ENCODE measurements at places on chromosomes 5 and 9.

GRCh38 chr5:55386356-55386755 is 78.6 kb downstream of the MTREX start:
- DNase-seq, result no peak

DNA sequence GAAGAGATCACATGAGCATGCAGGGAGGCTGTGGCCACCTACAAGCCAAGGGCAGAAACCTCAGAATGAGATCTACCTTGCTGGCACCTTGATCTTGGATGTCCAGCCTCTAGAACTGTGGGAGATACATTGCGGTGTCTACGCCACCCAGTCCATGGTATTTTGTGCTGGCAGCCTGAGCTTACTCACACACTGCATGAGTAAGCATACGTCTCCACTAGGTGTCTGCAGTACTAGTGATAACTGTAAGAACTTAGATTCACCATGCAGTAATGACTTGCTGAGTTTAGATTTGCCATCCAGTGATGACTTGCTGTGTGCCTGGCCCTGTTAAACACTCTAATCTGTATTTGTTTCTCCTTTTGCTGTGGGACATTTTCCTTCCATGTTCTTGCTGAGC is 417.7 kb downstream of the GADD45G start:
- DNase-seq, result no peak

- DNase-seq, result no peak
These were observed 75.2 kb downstream of the LMNB1 start for GRCh38 chr5:126852091-126852571.

DNA sequence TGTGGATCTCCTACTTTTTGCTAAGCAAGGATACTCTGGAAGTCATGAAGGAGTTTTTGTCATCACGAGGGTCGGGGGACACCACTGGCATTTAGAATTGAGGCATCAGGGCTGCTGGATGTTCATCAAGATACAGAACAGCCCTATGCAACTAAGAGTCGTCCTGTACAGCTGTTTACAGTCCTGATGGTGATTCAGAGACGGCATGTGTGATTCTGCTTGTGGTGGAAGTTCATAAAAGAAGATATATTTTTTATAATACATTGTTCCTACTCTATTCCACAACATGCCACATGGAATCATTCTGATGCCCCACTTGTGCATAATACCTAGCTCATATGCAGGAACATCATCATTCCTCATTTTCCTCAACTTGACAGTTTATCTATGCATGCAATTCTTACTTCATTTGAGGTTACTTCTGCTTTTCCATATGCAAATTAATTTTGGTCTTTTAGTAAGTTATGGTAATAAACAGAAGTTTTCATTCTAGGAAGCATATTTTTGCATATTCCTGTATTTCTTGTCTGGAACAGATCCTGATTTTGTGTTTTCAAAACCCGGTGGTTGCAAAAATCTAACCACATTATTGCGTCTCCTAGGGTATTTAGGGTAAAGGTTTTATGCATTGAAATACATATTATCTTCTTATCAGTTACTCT is 155.2 kb downstream of the ARHGEF28 start:
- no peak for DNase-seq

DNA sequence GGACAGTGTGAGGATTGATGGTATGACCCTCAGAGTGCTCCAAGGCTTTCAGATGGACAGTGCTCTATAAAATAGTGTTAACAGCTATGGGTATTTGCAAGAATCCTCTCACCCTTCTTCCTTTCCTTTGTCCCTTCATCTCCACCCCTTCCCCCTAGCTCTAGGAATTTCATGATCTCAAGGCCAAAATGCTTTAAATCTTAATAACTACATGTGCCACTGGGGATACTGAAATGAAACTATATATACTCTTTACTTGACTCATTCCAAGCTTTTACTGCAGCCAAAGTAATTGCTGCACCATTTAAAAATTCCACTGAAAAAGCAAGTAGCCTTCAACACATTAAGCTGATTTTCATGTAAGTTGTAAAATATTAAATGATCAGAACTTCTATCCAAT is 361.6 kb upstream of the SLC30A5 start:
- DNase-seq, result no peak

GRCh38 chr9:6805532-6805931 is 47.8 kb downstream of the KDM4C start:
- no peak for DNase-seq

DNA sequence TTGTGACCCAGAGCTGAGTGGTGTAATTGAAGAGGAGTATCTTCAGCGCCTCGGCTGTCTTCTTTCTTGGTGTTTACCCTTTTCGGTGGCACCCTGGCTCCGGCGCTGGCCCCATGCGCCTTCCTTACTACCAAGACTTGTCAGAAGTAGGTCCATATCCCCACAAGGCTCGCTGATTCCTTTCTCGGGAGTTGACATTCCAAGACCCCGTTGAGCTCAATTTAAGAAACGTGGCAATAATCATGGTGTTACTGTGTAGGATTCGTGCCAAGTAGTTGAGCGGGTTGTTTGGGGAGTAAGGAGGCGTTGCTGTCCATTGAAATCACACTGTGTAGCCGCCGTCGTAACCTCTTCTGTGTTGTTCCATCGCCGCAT is 795 bp downstream of the NDUFAF2 start:
- no peak for DNase-seq

DNA sequence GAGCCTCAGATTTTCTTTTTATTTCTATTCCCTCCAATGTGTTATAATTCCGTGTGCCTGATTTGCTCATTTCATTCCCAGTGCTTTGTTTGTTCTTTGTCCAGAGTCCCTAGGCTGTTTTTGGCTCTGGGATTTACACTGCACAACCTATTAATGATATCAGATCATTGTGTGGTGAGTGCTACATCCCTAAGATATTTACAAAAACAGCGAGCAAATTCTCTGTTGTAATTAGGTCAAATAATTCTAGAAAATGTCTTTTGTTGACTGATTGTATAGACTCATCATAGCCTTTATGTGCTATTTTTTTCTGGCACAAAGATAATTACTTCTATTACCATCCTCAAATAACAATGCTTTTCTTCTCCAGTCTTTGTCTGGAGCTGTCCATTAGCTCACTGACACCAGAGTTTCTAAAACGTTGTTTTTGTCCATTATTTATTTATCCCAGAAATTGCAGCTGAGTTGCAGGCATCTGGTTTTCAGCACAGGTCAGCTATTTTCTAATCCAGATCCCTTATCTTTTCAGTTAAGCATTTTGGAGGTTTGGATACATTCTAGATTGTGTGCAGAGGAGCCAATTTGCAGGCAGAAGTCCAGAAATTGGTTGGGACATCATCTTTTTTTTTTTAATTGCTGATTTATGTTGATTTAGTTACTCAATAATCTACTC is 379.9 kb upstream of the DMAC1 start:
- DNase-seq, result no peak

- DNase-seq, result no peak
These were observed 9.4 kb upstream of the SMIM23 start for GRCh38 chr5:171776213-171776612.

DNA sequence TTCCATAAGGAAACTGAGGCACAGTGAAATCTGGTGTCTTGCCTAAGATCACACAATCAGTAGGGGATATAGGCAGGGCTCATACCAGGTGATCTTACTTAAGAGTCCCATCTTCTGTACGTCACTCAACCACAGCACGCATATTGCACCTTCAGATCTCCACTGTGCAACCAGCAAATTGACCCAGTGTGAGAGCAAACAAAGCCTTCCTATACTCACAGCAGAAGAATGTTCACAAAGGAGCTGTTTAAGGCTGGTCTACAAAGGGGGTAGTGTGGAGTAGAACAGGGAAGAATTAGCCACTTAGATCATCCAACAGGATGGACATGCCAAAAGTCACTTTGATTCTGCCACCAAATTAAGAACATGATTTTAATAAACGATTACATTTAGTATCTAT is 305.9 kb downstream of the SLIT3 start:
- DNase-seq, result no peak

DNA sequence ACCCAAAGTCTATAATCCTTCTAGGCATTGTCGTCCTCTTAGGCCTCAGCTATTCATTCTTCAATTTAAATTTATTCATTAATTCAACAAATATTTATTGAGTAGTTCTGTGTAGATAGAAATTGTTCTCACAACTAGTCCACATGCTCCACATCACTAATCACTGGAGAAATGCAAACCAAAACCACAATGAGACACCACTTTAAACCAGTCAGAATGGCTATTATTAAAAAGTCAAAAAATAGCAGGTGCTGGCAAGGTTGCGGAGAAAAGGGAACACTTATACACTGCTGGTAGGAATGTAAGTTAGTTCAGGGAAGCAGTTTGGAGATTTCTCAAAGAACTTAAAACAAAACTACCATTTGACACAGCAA is 51.1 kb upstream of the TNFSF15 start:
- DNase-seq, result no peak

- no peak for DNase-seq
These were observed 15.6 kb downstream of the NDUFA8 start for GRCh38 chr9:122143876-122144405.

DNA sequence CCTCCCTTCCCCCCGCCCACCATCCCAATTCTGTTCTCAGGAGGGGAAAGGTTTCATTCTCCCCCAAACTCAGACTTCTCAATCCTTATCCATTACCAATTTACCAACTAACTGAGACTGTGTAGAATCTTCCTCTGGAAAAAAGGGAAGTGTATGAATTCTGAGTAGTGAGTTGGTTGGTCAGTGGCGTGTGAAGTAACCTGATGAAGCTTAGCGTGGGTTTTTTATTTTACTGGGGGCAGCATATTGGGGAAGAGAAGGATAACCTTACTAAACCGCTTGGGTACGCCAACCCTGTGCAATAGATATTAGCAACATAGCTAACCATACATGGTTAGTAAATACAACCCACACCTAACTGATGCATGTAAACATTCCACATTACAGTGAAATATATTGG is 1.1 kb upstream of the DNAJC21 start:
- no peak for DNase-seq

DNA sequence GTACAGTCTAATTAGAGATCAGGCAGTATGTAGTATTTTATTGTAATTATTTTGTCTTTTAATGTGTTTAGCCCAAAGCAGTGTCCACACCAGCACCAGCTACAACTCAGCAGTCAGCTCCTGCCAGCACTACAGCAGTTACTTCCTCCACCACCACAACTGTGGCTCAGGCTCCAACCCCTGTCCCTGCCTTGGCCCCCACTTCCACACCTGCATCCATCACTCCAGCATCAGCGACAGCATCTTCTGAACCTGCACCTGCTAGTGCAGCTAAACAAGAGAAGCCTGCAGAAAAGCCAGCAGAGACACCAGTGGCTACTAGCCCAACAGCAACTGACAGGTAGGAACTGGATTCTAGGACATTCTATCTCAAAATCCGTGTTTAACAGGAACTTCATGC is 23.2 kb downstream of the RAD23B start:
- no peak for DNase-seq
